ENCODE measurements at places on chromosomes 5 and 9.

- no peak for DNase-seq
These were observed 9.3 kb downstream of the ZNF618 start for GRCh38 chr9:113885183-113886025.

GRCh38 chr9:97695995-97696802, 941 bp downstream of the XPA start:
- DNase-seq, result no peak

- DNase-seq, result no peak
These were observed 34.2 kb upstream of the GOLGA1 start for GRCh38 chr9:124975131-124975530.

DNA sequence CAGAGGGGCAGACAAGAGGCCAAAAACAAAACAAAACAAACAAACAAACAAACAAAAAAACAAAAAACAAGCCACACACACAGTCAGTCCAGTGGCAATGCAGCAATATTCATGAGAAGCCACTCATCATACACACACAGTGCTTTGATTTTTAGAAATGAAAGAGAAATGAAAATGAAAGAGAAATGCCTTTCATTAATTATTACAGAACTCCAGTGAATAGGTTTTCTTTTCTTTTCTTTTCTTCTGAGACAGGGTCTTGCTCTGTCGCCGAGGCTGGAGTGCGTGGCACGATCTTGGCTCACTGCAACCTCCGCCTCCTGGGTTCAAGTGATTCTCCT, 36.9 kb downstream of the SPRY4 start:
- no peak for DNase-seq

- DNase-seq, result no peak
These were observed 168.6 kb downstream of the PRELID2 start for GRCh38 chr5:145666591-145666990.

DNA sequence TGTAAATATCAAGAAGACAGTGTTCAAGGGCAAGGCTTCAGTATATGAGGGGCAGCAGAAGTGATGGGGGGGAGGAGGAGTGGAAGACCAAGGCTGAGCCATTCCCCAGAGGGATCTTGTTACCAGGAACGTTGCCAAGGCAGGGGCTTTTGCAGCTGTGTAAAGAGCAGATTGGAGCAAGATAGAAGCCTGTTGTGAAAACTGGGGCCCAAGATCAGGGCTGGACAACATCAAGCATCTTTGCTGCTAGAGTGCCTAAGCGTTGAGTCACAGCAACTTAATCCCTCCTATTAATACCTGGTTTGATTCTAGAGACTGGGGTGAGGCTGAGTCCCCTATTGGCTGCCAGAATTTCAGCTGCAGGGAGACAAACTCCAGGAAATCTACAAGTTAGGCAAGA, 18.4 kb upstream of the ERCC6L2 start:
- no peak for DNase-seq

GRCh38 chr9:111599092-111599954, at the start of gene PTGR1:
Gene PTGR1 (minus strand): TSS chr9:111599647. CDS start chr9:111597422, 2,225 bp downstream.
- DNase-seq, result no peak

DNA sequence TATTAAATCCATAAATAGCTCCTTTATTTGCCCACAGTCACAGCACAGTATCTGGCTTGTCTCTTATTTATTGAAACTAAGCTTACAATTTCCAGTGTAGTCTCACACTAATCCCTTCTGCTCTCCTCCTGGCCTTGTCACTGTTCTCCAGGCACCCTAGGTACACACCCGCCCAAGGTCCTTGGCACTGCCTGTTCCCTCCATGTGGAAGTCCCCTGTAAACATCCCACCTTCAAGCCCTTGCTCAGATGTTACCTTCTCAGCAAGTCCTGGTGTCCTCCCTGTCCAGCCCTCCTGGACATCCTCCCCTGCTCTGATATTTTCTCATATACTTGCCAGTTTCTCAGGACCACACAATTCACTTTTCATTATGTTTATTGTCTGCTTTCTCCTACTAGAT, 44.2 kb upstream of the CFAP157 start:
- DNase-seq, result no peak

DNA sequence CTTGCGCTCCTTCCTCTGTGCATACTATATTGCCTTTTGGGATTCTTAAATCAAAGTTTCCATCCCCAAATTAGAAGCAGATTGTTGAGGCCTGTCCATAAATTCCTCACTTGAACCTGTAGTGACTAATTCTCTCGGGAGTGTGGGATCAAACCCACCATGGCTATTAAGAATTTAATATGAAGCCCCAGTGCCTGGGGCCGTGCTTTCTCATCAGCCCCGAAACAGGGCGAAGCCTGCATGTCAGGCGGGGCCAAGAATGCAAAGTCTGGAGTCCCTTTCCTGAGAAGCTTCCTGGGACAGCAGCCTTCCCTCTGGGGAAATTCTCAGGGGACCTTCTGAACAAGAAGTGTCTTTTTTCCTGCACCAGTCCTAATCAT, 29.3 kb upstream of the FAT2 start:
- no peak for DNase-seq

GRCh38 chr5:73116506-73116905, 3.9 kb upstream of the TMEM171 start:
- no peak for DNase-seq

GRCh38 chr5:150514708-150515211, 6.8 kb downstream of the NDST1 start:
- DNase-seq, result no peak

GRCh38 chr9:100352201-100352726, 478 bp downstream of the TEX10 start:
- DNase-seq, result peak; percentile 6

DNA sequence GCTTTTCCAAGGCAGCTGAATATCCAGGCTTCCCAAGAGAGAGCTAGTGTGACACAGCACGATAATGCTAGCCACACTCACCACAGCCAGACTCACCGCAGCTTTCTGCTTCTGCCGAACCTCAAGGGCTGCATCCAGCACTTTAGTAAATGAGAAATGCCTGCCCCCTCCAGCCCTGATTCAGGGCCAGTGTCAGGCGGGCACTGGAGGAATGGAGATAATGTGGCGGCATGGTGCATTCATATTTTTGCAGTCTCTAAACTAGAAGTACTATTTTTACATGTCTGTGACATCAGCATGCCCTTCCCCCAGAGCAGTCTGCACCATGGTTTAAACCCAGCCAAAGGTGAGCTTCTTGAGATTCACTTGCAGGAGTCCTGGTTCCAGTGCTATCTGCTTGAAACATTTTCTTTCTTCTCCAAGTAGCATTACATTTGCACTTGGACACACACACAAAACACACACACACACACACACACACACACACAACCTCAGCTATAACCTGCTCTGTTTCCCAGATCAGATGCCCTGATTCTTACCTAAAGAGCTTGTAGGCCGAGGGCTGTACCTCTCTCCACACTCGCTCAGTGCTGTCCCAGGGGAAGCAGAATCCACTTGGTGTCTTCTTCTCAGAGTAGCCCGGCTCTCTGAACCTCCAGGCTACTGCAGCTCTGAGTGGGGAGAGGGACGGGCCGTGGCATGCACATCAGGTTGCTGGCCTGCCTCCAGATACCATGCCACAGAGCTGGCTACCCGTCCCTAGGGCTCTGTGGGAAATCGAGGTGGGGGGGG, at the start of gene FGF1:
TSS of gene FGF1 (minus strand) at position 673 of the 792 bp plus-strand sequence. CDS start 71,963 bp downstream, outside the sequence.
- DNase-seq, result no peak

DNA sequence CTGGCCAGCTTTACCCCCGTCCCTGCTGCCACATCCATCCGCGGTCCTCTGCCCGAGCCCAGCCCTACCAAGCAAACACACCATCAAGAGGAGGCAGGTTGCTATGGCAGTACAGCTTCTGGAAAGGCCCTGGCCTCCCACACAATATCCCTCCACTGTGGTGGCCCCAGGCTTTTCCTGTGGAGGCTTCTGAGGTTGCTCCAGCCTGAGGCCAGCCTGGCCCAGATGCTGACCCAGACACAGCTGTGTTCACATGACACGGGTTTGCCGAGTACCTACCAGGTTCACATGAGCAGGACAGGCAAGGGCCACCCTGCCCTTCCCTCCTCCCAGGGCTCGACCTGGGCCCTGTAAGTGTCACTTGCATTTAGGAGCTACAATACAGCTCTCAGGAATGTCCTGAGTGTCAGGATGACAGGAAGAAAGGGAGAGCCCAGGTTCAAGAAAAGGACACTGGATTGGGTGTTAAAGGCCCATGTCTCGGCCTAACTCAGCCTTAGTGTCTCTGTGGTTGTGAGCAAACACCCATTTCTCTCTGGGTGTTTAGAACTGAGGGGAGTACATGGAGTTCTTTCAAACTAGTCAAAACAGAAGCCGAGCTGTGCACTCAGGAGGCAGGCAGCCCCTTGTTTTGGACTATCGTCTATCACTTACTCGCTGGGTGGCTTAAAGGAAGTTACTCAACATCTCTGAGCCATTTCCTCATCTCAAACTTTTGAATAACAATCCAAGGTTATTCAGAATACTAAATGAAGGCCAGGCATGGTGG, 40.2 kb downstream of the NAIF1 start:
- no peak for DNase-seq

GRCh38 chr5:92518318-92518904, 1062.6 kb downstream of the NR2F1-AS1 start:
- DNase-seq, result no peak

DNA sequence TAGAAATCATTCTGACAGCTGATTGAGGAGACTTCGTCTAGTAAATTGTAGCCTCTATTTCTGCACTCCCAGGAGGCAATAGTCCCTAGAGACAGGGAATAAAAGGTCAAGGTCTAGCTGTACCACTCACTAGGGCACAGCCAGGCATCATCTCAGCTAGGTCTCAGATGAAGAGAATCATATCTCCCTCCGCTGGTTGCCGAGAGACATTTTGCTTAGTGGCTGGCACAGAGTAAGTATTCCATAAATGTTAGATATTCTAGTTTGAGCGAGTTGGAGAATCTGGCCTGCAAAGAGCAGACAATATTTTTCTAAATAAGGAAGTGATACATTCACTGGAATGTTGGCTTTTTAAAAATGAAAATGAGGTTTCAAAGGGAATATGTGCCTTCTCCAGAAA, 180.4 kb upstream of the ACTBL2 start:
- no peak for DNase-seq

GRCh38 chr5:117183326-117183725, 608.7 kb upstream of the SEMA6A start:
- DNase-seq, result no peak

DNA sequence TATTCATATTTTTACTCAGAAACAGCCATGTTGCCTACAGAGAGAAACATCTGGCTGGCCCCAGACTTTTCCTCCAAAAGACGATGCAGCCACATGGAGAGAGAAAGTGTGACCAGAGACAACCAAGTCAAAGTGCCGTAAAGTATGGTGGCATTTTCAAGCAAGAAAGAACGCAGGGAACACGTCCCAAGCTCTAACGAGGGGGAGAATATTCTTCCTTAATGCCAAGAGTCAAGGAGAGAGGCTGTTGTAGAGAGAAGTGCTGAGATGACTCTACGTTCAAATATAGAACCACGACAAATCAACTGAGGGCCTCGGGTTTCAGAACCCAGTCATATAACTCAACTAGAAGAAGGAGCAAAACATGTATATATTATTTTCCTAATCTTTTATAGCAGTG, 55.9 kb downstream of the FNBP1 start:
- DNase-seq, result no peak

GRCh38 chr5:36325196-36325595, 23.5 kb upstream of the RANBP3L start:
- no peak for DNase-seq

GRCh38 chr9:4140362-4140761, 159.5 kb downstream of the GLIS3 start:
- DNase-seq, result no peak

DNA sequence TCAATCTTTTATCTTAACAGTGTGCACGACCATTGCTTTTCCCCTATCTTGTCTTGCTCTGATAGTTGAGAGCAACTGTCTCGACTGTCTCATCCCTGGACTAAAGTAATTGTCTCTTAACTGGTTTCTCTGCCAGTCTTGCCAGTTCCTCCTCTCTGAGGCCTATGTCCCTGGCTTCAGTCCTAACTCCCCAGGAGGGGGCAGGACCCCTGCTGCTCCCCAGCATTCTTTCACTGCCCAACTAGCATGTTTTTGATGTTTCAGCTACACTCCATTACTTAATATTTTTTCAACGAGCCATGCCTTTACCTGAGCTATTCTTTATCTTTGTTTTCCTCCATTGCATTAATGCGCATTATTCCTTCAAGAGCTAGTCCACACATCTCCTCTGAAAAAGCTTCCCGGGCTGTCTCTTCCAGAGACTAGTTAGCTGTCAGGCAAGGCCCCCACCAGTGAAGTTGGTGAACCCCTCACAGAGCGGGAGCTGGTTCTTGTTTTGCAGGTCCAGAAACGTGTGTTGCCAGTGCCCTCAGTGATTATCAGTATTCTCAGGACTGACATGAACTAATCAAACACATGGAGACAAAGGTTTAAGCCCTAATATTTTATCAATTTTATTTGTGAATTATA, 291.7 kb upstream of the KCNN2 start:
- no peak for DNase-seq

- DNase-seq, result no peak
These were observed 13.7 kb upstream of the GRIA1 start for GRCh38 chr5:153476767-153477166.

DNA sequence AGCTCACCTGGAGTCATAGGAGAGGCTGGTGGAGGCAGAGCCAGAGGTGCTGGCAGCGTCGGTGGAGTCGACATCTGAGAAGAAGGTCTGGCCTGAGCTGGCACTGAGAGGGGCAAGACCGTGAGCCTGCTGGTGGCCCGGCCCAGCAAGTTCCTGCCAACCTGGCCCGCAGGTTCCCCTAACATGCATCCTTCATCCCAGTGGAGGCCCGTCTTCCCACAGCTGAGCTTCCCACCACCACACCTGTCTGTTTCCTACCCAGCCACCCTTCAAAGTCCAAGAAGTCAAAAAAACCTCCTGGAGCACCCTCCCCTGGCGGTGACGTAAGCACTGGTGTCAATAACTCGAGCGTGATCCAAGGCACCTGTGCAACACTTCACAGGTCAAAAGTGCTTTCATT, 16.9 kb downstream of the PHF19 start:
- DNase-seq, result no peak

DNA sequence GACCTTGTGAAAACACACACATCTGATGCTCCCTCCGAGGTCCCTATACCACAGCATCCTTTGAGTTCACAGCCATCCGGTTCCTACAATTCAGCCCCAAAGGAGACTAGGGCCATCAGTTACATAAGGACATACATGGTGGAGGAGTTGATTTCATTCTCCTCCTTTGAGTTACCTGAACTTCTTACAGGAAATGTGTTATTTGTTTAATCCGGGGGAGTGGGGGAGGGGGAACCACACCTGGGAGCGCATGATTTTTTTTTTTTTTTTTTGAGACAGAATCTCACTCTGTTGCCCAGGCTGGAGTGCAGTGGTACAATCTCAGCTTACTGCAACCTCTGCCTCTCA, 30.7 kb downstream of the SEMA4D start:
- no peak for DNase-seq
